Cerebellum (tissue), 4 donors: ENCODE measurements at places on chromosomes 4 and X.
A peak's percentile ranks its signal among the peaks of the same experiment; 100 is the strongest.

DNA sequence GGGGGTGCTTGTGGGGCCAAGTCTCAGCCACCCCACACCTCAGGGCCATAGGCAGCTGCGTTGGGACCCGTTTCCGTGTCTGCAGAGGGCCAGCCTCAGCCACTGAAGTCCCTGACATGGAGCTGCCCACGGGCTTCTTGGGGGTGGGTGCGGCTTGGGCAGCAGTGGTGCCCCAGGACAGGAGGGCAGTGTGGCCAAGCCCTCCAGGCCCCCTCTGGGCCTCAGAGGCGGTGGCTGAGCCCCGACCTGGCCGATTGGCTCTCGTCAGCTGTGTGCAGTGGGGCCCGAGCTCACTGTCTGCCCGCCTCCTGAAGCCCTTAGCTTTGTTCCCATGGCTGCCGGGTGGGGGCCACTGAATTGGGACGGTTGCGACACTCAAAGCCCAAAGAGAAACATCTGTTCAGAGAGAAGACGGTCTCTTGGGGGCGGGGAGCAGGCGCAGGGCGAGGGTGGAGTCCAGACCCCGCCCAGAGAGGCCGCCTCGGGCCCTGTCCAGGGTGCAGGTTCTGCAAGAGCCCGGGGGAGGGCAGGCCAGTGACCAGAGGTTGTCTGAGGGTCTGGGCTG lies 9.1 kb downstream of the FGFR3 start:
- DNase-seq, result no peak

GRCh38 chr4:13918991-13919441 lies 291.5 kb upstream of the BOD1L1 start:
- no peak for DNase-seq

DNA sequence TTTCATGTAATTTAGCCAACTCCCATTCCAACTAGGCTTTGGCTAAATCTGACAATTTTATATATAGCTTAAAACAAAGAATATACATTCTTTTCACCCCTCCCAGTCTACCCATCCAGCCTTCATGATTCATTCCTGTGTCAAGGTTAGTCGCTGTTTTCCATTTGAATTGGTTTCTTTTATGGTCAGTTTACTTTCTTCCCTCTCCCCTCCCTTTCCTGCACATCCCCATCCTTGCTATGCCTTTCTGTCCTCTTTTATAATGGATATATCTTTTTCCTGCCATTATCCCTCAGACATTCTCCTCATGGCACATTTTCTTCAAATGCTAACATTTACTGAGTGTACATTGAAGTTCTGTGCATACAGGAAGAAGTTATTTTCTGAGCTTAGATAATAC lies 4.7 kb downstream of the ZXDB start:
- no peak for DNase-seq

DNA sequence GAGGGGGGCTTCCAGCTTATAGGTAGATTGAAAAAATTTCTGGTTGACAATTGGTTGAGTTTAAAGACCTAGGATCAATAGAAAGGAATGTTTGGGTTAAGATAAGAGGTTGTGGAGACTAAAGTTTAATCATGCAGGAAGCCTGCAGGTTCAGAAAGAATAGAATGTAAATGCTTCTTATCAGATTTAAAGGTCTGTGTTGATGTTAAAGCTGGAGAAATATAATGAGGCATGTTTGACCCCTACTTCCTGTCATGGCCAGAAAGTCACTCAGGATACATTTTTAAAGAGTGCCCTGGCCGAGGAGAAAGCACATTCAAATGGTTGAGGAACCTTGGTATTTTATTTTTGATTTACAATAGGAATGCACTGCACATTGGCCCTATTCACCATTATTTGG lies 3.9 kb upstream of the RRAGB start:
- no peak for DNase-seq

DNA sequence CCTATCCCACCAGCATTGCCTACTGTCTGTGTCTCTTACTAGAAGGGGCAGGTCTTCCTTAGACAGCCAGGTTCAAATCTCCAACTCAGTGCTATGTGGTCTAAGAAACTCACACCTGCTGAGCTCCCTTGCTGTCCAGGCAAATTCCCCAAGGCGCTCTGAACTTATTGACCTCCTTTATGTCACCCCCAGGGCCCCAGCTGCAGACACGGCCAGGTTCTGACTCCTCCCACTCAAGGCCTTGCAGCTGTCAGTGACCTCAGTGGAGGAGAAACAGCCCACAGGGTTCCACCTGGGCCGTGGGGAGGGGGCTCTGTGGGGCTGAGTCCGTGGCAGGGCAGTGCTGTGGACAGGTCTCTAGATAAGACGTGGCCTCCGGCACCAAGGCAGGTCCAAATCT lies 42.1 kb upstream of the PSAPL1 start:
- no peak for DNase-seq

- DNase-seq, result no peak
Measured at GRCh38 chr4:36471903-36472302, 190.5 kb downstream of the DTHD1 start.

DNA sequence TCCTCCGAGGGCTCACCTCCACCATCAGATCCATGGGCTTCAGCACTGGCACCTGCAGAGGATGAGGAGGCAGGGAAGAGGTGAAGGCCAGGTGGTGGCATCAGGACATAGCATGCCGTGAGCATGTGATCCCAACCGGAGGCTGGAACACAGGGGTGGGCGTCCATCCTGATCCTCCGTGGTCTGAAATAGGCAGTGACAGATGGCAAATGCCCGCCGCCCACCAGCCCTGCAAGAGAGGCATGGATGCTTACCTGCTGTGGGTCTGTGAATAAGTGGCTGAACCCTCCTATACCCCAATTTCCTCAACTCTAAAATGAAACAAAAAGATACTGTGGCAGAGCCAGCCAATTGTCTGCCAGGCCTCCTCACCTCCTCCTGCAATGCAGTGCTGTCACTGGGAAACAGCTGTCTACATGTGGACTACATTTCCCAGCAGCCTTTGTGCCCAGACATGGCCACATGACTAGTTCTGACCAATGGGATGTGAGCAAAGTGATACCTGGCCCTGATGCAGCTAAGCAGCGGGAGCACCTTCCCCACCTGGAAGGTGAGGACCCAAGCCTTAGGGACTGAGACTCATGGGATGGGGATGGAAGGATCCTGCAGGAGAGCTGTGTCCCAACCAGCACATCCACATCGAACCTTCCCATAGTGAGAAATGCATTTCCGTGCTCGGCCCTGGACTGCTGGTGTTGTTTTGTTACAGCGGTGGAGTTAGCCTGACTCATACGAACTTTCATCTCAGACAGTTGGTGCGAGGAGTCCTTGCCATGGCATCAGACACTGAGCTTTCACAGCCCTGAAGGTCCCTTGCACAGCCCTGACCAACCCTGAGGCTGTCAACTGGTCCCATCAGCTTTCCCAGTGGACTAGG lies 99.5 kb downstream of the PPP2R2C start:
- DNase-seq, result peak; percentile 47

DNA sequence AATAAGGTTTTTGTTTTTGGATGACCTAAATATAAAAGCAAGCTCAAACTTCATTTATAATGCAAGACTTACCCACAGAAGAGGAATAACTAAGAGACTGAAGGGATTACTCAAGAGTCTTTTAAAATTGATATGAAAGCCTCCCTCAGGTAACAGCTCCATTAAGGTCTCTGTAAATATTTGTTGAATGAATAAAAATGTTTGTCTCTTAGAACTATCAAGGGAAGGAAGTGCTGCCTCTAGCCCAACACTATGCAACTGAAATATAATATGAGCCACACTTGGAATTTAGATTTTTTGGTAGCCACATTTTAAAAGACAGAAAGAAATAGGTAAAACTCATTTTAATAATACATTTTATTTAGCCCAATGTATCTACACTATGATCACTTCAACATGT lies 127.8 kb downstream of the SH3RF1 start:
- DNase-seq, result no peak

DNA sequence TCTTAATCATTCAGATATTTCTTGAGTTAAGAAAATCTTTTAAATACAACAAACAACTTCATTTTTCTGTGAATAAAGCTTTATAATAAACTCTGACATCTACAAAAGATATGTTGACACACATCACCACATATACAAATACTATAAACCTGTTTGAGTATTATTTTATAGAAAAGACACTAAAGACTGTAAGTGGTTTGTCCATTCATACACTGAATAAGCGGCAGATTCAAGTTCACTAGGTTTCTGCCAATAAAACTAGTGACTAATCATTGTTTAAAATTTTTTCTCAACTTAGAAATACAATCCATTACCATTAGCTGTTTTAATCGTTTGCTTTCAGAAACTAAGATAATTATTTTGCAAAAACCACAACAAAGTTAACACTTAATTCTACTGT lies 1900.0 kb downstream of the C4orf33 start:
- no peak for DNase-seq

DNA sequence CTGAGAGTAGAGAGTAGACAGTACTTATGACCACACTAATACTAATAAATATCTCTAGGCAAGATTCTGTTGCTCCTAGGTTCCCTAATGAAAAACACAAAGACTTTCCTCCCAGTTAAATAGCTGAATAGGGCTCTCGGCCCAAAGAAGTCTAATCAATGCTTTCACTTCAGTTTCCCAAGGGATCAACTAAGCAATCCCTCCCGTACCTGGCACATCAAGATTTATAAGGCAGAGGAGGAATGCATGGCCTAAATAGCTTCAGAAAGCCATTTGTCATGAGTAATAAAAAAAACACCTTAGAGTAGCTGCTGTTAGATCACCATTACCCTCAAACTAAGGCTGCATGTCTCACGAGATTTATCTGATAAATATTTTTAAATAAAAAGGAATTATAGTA lies 56.8 kb upstream of the EXOC1L start:
- DNase-seq, result no peak

GRCh38 chr4:167595898-167596297 lies 361.6 kb upstream of the SPOCK3 start:
- no peak for DNase-seq

DNA sequence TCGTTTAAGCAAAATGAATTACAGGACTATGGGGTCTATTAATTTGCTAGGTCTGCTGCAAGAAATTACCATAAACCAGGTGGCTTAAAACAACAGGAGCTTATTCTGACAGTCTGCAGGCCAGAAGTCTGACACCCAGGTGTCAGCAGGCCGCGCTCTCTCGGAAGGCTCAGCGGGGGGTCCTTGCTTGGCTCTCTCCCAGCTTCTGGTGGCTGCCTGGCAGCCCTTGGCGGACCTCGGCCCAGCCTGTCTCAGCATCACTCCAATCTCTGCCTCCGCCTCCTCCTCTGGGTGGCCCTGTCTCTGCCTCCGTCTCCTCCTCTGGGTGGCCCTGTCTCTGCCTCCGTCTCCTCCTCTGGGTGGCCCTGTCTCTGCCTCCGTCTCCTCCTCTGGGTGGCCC lies 580.5 kb upstream of the FAT1 start:
- no peak for DNase-seq

DNA sequence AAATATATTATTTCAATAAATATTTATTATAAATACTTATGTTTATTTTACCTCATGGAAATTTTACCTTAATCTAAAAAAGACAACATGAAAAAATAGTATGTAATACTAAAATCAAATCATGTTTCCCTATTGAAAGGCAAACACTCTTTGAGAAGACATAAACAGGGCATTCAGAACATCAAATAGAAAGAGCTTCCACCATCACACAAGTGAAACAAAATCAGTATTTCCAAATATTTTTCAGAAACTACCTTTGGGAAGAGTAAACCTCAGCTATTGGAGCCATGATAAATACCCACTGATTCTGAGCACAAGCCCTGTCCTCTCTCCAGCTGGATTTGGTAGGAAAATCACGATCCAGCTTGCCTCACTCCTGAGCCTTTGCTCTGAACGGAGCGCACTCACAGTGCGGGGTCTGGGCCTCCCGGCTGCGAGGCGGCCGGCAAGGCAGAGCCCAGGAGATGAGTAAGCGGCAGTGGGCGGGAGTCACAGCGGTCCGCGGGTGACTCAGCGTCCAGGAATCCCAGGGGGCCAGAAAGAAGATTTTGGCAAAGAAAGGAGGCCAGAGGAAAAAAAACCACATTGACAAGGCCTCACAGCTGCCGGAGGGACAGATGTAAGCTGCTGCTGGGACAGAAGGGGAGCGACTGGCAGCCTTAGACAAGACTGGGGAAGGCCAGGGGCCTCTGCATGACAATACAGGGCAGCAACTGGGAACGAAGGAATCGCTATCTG lies 14.7 kb upstream of the ANXA5 start:
- no peak for DNase-seq

GRCh38 chrX:134180601-134181274 lies 56.2 kb upstream of the CCDC160 start:
- no peak for DNase-seq

- DNase-seq, result no peak
Measured at GRCh38 chr4:113744667-113745240, 16.8 kb downstream of the CAMK2D start.

GRCh38 chr4:170741856-170742255 lies 652.1 kb upstream of the AADAT start:
- no peak for DNase-seq

GRCh38 chrX:57573754-57574153 lies 18.1 kb upstream of the ZXDB start:
- no peak for DNase-seq

- no peak for DNase-seq
Measured at GRCh38 chr4:182325848-182326255, 82.7 kb downstream of the TENM3 start.

DNA sequence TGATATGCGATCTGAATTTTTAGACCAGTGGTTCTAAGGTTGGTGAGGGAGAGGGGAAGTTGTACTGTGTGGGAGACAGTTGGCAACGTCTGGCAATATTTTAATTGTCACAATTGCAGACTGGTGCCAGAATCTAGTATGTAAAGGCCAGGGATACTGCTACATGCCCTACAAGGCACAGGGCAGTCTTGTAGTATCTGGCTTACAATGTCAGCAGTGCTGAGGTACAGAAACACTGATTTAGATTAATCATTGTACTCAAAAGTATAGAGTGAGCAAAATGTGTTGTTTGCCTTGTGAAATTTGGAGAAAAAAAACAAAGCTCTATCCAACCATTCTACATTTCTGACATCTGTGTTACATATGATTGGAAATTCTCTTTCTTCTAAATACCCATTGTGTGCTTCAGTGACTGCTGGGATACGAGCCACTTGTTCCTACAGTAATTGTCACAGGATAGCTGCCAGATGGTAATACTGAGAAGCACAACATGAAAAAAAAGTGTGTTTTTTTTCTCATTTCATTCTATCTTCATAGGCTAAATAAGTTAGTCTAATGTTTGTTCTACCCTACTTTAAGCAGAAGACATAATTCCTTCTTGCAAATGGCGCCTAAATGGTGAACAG lies 526.7 kb upstream of the AGA start:
- DNase-seq, result no peak

GRCh38 chr4:146842876-146843275 lies 102.8 kb downstream of the TTC29 start:
- DNase-seq, result no peak
